Activated CD4-positive, CD25-positive, alpha-beta regulatory T cell (primary cell): ENCODE measurements at places on chromosomes 16 and 17.

DNA sequence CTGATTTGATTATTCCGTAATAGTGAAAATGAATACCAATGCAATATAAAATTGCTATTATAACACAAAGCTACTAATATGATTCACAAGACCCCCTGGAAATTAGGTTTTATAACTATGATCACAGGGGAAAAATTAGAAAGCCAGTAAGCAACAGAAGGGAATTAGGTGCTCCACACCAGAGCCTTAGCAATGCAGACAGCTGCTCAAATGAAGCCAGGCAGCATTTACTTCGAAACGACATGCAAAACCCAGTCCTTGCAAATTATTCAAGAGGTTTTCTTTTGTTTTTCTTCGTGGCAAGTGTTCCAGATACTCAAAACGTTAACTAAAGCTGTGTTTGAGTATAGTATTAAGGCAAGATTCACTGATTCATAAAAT lies 47.9 kb downstream of the TOX3 start:
- no peak for DNase-seq

- no peak for DNase-seq
These were observed 461 bp downstream of the LRRC46 start for GRCh38 chr17:47831934-47832327.

- DNase-seq: no peak
These were observed 47.1 kb downstream of the CNGB1 start for GRCh38 chr16:57923841-57924240.

DNA sequence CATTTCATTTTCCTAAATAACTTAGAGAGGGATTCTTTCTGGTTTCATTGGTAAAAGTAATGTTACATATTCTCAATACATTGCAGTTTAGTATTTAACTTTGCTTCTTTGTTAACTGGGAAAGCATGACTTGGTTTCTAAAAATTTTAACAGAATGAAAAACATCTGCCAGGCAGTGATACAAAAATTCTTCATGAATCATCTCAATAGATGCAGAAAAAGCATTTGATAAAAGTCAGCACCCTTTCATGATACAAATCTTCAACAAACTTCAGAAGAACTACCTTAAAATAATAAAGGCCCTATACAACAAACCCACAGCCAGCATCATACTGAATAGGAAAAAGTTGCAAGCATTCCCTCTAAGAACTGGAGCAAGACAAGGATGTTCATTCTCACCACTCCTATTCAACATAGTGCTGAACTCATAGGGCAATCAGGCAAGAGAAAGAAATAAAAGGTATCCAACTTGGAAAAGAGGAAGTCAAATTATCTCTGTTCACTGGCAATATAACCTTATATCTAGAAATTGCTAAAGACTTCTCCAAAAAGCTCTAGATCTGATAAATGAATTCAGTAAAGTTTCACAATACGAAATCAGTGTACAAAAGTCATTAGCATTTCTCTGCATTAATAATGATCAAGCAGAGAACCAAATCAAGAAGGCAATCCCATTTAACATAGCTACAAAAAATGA lies 50.4 kb downstream of the SLFN5 start:
- DNase-seq: no peak

DNA sequence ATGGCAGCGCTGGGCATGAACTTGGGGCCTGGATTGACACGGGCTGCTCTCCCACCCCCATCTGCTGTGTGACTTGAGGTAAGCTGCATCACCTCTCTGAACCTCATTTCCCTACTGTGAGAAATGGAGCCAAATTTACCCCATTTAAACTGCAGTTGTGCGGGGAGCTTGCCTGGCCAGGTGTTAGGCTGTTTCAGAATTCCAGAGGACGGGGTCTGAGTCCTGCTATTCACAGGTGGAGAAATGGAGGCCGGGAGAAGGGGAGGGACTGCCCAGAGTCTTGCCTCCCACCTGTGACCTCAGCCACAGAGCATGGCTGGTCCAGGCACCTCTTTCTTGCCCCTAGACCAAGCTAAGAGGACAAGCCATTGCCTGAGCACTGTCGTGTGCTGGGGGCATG lies 12.8 kb downstream of the KCNJ12 start:
- no peak for DNase-seq

DNA sequence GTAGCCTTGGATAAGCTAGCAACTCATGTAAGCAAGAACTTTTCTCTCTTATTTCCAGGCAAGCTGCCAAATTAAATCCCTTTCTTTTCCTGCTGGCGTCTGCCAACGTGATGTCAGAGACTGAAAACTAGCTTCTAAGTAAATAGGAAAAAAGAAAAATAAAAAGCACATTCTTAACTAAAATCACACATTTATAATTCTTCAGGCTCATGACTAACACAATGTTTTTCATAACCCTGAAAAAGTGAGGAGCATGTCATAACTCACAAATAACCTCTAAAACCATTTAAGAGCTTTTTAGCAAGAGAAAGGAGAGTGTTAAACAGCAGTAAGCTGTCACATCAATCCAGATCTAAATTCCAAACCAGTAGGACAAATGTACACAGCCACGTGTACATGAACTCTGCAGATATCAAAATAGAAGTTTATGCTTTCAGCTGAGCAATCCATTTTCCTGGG lies 110.0 kb downstream of the N4BP1 start:
- no peak for DNase-seq

DNA sequence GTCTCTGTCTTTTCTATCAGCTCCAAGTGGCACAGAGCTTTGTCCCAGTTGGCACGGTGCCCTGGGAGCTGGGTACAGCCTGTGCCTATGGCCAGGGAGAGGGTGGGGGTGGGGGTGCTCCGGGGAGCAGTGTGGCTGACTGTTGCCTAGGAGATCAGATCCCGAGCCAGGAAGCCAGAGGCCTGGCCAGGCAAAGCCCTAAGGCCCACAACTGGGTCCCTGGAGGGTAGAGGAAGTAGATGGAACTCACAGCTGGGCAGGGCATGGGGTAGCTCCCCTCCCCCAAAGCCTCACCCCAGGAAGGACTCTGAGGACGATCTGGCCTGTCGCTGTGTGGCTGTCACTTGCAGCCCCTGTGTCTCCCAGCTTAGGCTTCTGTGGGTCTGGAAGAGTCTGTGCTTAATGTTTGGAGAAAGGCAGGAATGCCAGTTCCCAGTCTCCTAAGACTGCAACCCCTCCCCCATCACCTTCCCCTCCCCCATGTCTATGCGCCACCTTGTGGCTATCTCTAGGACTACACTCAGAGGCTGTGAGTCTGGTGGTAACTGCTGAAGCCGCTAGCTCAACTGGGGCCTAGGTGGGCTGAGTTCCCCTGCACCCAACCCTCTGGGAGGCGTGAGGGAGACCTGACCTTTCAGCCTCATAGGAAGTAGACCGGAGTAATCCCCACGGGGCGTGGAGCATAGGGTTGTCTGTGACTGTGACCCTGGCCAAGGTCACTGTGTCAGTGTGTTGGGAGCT lies 12.6 kb downstream of the THRA start:
- peak; percentile 24 for DNase-seq

DNA sequence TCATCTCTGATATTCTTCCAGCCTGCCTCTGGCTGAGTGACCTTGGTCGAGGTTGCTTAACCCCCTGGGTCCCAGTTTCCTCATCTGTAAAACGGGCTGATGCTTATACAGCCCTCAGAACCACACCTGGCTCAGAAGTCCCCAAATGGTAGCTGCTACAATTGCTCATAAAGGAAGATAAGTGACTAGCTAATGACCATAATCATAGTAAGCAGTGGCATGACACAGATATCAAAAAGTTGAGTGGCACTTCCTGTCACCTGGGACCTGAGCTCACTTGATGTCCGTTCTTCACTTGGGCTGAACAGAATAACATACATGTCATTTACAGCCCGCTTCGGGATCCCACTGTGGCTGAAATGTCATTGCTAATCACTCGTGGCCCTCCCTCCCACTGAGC lies 1.8 kb downstream of the MGRN1 start:
- no peak for DNase-seq

DNA sequence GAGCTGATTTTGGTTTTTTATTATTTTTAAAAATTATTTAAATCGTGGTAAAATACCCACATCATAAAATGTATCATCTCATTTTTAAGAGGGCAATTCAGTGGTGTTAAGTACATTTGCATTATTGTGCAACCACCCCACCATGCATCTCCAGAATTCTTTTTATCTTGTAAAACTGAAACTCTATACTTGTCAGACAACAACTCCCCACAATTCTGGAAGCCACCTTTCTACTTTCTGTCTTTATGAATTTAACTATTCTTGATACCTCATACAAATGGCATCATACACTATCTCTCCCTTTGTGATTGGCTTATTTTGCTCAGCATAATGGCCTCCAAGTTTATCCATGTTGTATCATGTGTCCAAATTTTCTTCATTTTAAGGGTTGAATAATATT lies 97.9 kb downstream of the HS3ST3B1 start:
- no peak for DNase-seq

- no peak for DNase-seq
These were observed 81.8 kb downstream of the AKAP1 start for GRCh38 chr17:57166803-57167202.

DNA sequence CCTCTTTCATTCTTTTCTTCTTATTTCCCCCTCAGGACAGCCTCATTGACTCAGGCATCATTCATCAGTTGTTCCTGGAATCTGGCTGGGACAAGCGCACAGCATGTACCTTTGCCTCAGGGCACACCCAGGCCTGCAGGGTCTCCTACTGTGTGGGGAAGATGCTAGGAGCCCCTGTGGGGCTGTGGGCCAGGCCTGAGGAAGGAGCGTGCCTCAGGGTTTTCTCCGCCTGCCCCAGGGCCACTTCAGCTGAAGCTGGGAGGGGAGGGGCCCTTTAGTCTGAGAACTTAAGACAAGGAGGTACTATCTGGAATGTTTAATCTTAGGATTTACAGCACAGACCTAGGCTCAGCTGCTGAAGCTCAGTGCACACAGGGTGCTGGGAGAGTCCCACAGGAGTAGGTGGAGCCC lies 7.9 kb downstream of the ELMO3 start:
- no peak for DNase-seq

GRCh38 chr17:66491213-66491612 lies 188.8 kb downstream of the PRKCA start:
- DNase-seq: no peak

DNA sequence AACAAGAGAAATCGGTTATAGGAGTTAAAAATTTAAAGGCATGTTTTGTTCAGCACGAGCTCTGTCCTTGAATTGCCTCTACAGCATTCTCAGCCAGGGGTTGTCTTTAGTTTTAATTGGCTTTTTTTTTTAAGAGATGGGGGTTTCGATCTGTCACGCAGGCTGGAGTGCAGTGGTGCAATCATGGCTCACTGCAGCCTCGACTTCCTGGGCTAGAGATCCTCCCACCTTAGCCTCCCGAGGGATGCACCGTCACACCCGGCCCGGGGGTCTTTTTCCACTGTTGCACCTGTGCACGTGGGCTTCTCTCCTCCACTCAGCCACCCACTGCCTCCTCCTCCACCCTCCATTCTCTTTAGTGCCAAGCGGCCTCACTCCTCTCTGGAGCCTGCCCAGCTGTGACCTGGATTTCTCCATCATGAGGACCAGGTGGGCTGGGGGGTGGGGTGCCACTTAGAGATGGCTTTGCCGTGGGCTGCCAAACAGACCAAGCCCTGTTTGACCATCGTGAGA lies 106.8 kb upstream of the SEC14L1 start:
- DNase-seq: no peak

GRCh38 chr17:70187383-70187782 lies 18.1 kb downstream of the KCNJ2 start:
- no peak for DNase-seq

DNA sequence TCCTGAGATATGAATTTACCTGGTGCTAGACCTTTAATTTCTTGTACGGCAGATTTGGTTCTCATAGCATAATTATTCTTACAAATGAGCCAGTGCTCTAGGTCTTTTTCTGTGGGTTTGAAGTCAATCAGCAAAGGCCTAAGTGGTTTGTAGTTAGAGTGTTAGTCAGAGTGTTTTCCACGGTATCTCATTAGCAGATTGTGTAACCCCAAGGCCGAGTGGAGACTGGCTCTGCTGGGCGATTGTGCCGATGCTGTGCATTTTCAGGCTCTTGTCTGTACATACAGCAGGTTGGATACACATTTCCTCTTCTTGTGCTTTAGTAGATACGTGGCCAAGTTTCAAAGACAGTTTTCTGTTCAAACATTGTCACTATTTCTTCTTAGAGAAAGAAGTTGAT lies 78.6 kb upstream of the CA10 start:
- DNase-seq: no peak

- DNase-seq: peak; percentile 22
These were observed 718 bp downstream of the ATP2A3 start for GRCh38 chr17:3963237-3964201.

GRCh38 chr17:31249835-31250141 lies 47.3 kb downstream of the OMG start:
- DNase-seq: no peak

GRCh38 chr17:15377200-15377599 lies 35.8 kb upstream of the TEKT3 start:
- DNase-seq: no peak

GRCh38 chr16:88558457-88559442 lies 11.5 kb upstream of the ZC3H18 start:
- DNase-seq: no peak

GRCh38 chr16:58628845-58629732 lies 537 bp downstream of the CNOT1 start:
- DNase-seq: no peak

- DNase-seq: no peak
These were observed 681 bp upstream of the TRAP1 start for GRCh38 chr16:3718019-3718391.

- DNase-seq: no peak
These were observed 157.5 kb downstream of the HS3ST2 start for GRCh38 chr16:22971346-22971924.

GRCh38 chr17:46772475-46773220 lies 45.8 kb downstream of the WNT3 start:
- no peak for DNase-seq

GRCh38 chr16:74500907-74501306 lies 79.6 kb upstream of the CLEC18B start:
- DNase-seq: no peak

DNA sequence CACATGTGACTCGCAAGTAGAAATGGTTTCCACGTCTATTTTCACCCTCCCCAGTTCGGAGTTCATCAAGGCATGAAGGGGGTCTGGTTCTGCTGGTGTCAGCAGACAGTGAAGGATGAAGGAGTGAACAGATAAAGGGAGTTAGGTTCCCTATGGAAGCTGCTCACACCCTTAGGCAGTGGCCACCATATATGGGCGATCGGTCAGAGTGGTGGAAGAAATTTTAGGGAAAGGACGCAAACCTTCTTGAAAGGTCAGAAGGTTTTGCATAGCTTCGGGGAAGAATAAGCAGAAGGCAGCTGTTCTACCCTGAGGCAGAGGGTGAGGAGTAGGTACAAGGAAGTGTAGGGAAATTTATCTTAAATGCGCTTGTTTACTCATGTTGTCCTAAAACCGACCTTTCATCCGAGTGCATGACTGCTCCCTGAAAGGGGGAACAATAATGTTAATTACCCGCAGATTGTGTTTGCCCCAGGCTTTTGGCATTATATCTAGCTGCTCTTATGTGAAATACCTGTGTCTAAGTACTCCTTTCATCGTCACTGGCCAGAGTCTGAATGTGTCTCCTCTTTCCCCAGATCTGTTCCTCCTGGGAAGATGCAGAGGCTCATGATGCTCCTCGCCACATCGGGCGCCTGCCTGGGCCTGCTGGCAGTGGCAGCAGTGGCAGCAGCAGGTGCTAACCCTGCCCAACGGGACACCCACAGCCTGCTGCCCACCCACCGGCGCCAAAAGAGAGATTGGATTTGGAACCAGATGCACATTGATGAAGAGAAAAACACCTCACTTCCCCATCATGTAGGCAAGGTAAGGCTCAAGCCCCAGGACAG lies 12.5 kb downstream of the CDH5 start:
- no peak for DNase-seq

GRCh38 chr16:81307770-81308169 lies 7.0 kb upstream of the GAN start:
- DNase-seq: no peak

GRCh38 chr16:7866144-7866543 lies 533.5 kb downstream of the RBFOX1 start:
- DNase-seq: no peak
